EH (cell line): ENCODE measurements at places on chromosomes 12 and 14.

- DNase-seq = no peak
Observed at GRCh38 chr14:82398256-82398655, 864.6 kb upstream of the SEL1L start.

DNA sequence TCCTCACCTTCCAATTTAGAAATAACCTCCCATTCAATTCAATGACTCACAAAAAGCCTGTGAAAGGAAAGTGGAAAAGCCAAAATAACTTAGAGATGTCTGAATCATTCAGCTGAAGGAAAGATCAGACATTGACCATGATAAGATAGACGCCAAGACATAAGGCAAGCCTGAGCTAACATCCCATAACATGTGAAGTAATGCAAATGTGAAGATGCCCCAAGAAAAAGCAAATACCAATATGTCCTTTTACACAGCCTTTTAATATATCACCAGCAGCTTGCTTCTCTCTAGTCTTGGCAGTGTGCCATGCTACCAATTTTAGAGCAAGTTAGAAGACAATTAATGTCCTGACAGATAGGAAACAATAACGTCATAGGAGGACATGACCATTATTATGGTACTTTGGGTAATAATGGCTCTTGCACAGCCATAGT, 2.4 kb upstream of the NUMB start:
- peak; percentile 62 for DNase-seq

- DNase-seq = no peak
Observed at GRCh38 chr14:33291529-33292104, 352.9 kb downstream of the NPAS3 start.

GRCh38 chr12:75717902-75718301, 206.5 kb upstream of the KRR1 start:
- no peak for DNase-seq

DNA sequence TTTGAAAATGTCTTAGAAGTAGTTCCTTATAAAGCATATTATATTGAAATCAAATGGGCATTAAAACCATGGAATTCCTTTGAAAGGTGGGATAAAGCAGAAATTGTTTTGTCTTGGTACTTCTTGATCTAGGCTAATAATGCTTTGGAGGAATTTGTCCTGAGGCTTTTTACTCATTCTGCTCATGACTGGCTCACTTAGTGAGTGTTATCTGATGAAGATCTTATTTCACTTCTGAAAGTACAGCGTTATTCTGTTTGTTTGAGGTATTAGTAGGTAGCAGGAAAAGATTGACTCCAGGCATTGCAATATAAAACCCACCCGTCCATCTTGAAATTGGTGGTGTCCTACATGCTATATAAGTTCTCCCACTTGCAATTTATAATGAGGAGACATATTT, 5.5 kb downstream of the C12orf71 start:
- DNase-seq = peak; percentile 62

DNA sequence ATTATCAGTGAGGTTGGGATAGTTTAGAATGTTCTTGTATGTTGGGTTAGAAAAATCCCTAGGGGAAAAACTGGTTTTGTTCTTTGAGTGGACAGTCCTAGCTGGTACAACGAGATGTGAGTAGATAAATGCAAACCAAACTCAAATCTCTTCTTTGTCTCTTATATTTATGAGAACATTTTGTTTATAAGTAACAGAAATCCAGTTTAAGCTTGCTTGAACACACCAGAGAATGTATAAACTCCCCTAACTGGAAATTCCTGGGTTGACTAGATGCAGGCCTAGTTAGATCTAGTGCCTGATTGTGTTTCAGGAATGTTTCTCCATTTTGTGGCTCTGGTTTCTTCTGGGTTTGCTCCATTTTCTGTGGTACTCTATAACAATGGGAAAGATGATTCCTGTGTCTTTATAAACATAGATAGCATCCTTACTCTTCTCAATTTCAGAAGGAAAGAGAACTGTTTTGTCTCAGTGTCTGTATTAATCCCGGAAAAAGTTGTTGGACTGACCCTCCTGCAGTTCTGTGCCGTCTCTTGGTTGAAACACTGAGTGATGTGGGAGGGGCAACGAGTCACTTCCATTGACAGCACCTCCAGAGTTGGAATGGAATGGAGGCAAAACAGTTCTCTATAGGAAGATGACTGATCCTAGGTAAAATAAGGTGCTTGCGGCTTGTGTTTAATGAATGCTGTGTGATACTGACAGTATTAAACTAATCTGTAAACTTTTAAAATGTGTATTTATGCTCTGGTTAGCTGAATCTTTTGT, 244.8 kb downstream of the TMTC2 start:
- DNase-seq = no peak

- DNase-seq = no peak
Observed at GRCh38 chr14:67133595-67134441, 55.4 kb upstream of the GARIN2 start.

- no peak for DNase-seq
Observed at GRCh38 chr12:92615086-92615485, 87.7 kb upstream of the PLEKHG7 start.

DNA sequence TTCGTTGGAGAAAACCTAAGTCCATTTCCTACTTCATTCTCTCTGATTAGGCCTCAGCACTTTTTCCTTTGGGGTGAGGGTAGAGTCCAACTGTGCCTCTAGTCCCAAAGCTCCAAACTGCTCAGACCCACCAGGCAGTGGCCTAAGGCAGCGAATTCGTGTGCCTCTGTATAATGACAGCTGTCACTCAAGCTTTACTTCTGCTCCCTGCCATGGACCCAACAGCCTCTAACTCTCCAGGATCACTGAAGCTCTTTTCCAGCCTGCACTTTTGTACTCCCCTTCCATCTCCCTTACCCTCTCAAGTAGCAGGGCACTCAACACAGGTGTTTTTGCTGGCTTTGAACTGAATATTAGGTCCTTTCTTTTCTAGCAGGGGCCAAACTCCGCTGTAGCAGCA, 14.8 kb upstream of the OR6S1 start:
- no peak for DNase-seq

DNA sequence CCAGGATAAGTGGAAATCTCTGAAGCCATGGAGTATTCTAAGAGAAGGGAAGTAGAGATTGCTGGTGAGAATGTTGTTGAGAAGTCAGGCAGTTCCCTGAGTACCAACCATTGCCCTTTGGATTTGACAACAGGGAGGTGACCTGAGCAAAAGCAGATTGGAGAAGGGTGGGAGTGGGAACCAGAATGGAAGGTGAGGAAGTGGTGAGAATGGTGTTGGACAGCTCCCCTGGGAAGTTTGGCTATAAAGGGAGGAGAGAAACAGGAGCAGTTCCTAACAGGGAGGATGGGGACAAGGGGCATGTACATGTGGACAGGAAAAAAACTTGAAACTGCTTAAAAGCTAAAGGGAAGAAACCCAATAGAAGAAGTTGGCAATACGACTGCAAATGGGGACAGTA, 198.1 kb downstream of the ETV6 start:
- DNase-seq = no peak

GRCh38 chr12:27822076-27822712, 42.2 kb upstream of the MANSC4 start:
- DNase-seq = peak; percentile 68

DNA sequence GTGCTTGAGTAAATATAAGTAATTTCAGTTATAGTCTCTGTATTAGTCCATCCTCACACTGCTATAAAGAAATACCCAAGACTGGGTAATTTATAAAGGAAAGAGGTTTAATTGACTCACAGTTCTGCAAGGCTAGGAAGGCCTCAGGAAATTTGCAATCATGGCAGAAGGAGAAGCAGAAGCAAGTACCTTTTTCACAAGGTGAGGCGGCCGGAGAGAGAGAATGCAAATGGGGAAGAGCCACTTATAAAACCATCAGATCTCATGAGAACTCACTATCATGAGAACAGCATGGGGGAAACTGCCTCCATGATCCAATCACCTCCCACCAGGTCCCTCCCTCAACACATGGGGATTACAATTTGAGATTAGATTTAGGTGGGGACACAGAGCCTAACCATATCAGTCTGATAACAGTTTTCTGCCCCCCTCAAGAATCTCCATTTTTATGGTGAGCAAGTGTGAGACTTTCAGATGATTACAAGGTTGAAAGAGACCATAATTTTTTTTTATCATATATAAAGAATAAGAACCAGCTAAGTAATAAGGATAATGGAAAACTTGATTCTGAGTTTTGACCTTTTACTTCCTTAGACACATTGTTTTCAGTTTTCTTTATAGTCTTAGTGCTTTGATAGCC, 35.6 kb downstream of the LEMD3 start:
- no peak for DNase-seq

DNA sequence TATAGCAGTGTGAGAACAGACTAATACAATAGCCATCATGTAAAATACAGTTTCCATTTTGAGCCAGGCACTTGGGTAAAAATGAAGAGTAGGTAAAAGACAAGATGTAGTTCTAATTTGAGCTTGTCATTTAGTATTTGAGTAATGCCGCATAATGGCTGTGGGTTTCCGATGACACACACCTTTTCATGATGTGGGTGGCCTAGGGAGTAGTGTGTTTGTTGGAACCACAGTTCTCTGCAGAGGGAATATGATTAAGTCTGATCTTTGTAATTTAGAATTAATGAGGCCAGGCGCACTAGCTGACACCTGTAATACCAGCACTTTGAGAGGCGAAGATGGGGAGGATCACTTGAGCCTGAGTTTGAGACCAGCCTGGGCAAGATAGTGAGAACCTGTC, 61.8 kb downstream of the RCOR1 start:
- DNase-seq = no peak

DNA sequence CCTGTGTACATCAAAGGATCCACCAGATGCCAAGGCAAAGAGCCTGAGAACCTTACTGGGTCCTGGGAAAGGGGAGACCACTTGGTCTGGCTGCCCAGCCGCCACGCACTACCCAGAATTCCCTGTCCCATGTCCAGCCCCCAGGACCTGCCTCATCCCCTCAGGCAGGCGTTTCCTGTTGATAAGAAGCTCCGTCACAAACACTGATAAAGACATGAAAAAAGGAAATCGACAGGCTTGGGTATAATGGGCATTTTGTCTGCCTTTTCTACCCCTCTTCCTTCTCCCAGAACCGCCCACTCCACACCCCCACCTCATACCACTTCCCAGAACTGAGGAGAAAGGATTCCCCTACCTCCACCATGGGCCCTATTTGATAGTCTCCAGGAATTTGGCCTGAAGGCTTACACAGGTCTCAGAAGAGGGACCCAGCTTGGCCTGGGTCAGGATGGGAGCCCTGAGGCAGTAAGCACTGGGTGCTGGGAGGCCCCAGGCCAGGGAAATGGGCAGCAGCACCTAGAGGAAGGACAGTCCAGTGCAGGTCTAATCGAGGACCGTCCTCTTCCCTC, 18.8 kb downstream of the ACVRL1 start:
- no peak for DNase-seq

GRCh38 chr12:25186788-25187402, 8.1 kb downstream of the DNAI7 start:
- DNase-seq = peak; percentile 22

- DNase-seq = peak; percentile 77
Observed at GRCh38 chr14:90658541-90658967, 157.7 kb downstream of the TTC7B start.

- peak; percentile 40 for DNase-seq
Observed at GRCh38 chr12:126747530-126748149, 1519.3 kb upstream of the TMEM132C start.

DNA sequence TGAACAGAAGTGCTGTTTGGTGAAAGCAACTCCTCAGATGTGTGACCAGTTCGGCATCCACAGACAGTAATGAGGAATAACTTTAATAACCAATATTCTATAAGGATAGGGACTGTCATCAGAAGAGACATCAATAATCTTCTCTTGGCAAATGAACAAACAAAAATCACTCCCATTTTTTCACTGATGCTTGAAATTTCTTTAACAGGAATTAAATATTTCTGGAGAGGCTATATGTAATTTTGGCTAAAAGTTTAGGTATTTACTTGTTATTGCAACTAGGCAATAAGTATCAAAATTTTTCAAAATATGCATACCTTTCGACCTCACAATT, 121.6 kb upstream of the EEA1 start:
- DNase-seq = no peak
